ENCODE measurements at places on chromosomes 7 and 10. TPM values are rescaled to one million over a fixed set of nuclear protein-coding genes. Genes with fewer than 3 reads are reported as not detected.

Gene ZNF736
- 1.3 TPM for polyA plus RNA-seq

- DNase-seq = no peak
These were observed 60.8 kb downstream of the MDH2 start for GRCh38 chr7:76108540-76109233.

Gene CAV1
- 133 TPM for polyA plus RNA-seq

GRCh38 chr7:34530259-34530658, 127.8 kb upstream of the NPSR1 start:
- no peak for DNase-seq

Gene INHBA
- 23.7 TPM for polyA plus RNA-seq

DNA sequence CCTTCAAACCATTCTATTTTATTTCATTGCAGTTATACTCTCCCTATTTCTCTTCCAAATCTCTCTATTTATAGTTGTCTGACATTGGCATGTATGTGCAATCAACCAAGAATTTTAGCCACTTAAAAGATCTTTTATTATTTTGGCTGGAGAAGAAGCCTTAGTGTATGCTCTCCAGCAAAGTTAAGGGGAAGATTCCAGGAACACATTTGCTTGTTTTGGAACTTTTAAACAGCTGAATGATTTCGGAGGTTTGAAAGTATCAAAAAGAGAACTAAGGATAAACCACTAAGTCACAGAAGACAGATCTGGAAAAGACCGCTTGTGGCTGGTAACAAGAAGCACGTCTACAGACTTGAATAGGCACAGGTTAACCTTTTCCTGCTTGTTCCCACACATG, 182.2 kb upstream of the FZD1 start:
- DNase-seq = no peak

- no peak for DNase-seq
These were observed 56.7 kb upstream of the SEMA3A start for GRCh38 chr7:84251277-84251781.
